ENCODE measurements at places on chromosomes 1 and 21.

GRCh38 chr21:37677006-37677405 lies 239.3 kb downstream of the KCNJ6 start:
- DNase-seq, result no peak

DNA sequence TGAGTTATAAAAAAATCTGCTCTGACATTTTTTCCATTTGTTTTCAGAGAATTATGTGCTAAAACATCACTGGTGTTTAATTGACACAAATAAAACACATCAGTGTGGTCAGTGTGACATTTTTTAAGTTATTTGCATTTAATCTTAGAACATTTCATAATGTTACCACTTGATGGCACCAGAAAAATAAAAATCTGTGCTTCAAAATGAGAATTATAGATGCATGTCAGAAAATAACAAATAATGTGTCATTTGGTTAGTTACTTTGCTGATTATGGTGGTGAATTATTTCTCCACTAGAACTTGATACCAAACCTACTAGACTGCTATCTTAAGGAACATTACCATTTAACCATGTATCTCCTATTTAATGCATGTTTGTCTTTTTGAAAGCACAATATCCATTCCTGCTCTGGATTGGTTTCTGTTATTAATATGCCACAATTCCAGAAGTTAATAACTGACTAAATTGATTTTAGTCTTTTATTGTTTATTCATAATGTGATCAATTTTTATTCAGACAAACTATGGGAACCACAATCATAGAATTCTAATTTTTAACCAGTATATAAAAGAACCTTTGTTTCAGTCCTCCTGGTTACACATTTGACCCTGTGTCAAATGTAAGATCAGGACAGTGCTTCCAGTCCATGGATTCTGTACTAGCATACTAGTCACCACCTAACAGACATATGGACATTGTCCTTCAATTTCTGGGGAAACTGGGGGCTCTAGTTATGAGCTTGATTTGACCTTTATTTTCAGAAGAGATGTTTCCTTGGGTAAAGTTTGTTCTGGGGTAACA lies 81.0 kb downstream of the RPS6KC1 start:
- DNase-seq, result no peak

DNA sequence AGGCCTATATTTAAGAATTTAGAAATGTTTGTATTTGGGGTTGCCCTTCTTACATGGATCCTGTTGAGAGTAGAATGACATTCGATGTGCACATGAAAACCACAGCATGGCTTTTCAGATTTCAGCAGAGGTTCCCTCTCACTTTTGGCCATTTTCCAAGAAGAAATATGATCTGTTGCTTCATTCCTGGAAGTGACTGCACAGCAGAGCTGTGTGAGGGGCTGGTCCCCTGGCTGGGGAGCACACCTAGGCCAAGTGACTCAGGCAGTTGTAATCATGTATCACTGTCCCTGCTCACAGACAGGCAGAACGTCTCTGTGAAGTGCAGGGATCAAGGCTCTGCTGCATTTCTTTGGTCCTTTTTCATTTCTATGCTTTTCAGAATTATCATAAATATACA lies 32.3 kb downstream of the AGT start:
- DNase-seq, result no peak

DNA sequence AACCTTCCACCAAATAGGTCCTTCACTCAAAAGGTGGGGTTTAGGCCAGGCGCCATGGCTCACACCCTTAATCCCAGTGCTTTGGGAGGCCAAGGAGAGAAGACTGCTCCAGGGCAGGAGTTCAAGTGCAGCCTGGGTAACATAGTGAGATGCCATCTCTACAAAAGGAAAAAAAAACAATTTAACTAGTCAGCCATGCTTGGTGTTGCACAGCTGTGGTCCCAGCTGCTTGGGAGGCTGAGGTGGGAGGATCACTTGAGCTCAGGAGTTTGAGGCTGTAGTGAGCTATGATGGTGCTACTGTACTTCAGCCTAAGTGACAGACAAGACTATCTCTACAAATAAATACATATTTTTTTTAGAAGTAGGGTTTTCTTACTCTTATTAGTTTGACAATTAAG lies 617.5 kb downstream of the KIF26B start:
- no peak for DNase-seq

GRCh38 chr1:165316153-165316772 lies 40.3 kb downstream of the LMX1A start:
- DNase-seq, result no peak

- DNase-seq, result peak; percentile 28
These were observed 47.7 kb downstream of the PGM1 start for GRCh38 chr1:63640633-63641567.

DNA sequence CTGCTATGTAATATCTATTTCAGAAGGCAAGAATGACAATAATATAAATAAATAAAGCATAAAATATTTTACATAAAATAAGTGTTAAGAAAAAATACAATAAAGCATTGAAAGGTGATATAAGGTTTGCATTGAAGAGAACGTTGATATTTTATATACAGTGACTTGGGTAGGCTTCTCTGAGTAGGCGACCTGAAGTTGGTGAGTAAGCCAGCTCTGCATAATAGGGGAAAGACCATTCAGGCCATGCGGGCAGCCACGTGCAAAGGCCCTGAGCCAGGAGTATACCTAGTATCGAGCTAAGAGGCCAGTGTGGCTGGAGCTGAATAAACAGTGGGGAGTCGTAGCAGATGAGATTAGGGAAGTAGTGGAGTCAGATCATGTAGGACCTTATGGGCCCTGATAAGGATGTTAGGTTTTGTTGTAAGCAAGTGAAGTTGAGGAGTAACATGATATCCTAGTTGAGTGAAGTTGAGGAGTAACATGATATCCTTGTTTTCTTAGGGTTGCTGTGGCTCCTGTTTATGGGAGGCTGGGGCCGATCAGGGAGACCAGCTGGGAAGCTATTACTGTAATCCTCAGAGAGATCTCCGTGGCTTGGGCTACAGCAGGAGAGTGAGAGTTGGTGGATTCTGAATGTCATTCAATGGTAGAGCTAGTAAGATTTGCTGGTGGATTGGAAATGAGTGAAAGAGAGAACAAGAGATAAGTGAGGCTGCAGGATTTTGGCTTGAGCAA lies 22.0 kb downstream of the KCNK1 start:
- DNase-seq, result no peak

GRCh38 chr1:225479996-225480720 lies 52.3 kb upstream of the LBR start:
- DNase-seq, result no peak

DNA sequence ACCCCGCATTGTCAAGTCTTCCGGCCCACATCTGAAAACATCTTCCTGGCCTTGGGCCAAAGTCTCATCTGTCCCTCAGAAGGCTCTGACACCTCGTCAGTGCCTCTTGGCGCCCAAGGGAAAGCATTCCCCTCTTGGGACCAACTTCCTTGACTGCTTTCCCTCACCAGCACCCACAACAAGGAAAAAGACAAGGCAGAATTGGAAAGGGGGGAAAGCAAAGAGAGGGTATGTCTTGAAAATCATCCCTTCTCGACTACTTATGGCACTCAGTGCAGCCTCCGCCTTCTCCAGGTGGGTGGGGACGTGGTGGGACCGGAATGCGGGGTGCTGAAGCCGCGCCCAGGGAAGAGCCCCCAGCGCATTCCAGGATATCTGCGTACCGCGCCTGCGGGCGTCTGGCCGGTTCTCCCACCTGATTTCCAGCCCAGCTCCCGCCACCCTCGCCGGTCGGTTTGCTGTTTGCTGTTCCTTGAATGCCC lies 554 bp upstream of the SLC39A1 start:
- DNase-seq, result no peak

DNA sequence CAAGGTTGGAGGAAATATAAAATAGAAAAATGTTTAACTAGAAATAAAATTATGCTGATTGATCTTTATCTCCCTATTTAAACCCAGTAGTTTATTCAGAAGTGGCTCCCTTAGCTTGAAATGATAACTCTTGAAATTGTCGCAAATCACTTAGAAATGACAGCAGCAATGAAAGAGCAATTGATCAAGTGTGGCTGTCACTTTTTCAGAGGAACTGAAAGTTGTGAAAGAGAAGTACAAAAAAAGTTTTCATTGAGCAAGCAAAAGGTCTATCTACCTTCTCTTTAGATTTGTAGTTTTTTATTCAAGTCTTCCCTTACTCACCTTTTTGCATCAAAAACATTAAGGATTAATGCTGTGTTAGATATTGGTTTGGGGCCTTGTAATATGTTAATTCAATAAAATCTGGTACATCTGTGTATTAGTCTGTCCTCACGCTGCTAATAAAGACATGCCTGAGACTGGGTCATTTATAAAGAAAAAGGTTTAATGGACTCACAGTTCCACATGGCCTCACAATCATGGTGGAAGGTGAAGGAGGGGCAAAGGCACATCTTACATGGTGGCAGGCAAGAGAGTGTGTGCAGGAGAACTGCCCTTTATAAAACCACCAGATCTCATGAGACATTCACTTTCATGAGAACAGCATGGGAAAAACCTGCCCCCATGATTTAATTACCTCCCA lies 48.3 kb downstream of the LRRC8C start:
- no peak for DNase-seq

DNA sequence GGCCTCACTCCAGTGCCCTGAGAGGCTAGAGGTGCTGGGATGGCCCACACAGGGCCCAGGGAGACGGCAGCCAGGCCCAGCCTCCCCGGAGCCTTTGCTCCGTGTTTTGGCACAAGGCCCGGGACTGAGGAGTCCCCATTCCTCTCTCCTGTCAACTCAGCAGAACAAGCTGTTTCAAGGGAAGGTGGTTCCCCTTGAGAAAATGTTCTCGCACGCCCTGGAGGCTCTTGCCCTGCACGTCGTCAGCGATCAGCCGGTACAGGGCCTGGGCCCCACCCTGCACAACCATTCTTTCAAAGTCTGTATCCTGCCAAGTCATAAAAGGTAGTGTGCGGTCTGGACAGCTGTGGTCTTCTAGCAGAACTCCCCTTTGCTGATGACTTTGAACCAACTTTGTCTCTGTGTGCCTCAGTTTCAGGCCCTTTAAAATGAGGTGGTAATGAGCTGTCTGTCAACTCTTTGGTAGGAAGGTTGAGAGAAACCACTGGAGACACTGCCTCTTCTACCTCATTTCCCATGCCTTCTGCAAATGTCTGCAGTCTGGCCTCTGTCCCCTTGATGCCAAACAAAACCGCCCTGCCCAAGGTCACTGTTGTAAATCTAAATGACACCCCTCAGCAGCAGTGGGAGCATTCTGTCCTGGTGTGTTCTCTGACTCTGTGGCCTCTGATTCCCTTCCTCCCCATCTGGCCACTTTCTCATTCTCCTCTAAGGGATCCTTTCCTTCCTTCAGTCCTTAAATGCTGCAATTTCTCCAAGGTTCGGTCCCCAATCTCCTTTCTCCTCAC lies 138.6 kb upstream of the JUN start:
- DNase-seq, result no peak

DNA sequence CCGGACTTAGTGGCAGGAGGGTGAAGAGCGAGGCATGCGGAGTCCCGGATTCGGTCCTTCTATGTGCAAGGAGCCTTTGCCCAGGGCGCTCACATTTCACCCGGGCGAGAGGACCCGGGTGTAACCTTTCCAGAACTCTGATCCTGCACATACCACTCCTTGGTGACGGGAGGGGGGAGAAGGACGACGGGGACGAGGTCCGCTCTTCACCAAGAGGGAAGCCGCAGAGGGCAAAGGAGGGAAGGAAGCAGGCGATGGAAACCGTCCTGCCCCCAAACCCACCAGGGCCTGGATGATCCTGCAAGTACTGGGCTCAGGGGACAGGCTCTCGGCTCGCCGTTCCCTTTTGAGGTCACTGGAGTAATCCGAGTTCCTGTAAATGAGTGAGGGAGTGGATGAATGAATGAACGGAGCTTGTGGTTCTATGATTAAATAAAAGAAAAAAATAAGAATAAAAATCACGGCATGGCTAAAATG lies 993 bp downstream of the SYPL2 start:
- no peak for DNase-seq

GRCh38 chr21:17513214-17514123 lies 626 bp downstream of the CXADR start:
- DNase-seq, result no peak

DNA sequence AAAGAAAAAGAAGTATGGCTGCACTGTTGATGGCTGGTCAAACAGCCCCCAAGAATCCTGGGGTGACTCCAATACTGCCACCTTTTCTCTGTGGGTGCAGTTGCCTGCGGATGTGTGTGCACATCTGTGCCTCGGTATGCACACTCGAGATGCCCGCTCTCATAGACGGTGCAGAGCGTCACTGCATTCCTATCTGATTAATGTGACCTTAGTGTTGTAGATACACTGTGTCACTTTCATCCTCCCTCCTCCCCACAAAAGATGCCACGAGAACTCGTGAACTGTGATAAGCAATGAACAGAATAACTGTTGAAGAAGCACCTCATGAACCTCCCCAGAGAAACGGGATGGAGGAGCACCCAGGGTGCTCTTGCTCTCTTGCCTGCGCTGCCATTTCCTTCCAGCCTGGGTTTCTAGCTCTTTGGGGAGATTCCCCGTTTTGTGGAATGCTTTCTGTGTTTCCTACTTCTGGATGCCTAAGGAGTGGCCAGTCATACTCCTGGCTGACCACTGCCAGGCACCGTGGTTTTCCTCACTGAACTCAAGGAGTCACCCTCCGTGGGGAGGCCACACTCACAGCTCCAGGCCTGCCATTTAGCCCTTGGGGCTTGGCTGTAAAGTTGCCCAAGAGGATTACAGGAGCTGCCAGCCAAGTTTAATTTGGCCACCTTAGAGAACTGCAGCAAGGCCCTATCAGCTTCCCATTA lies 32.0 kb downstream of the NTPCR start:
- peak; percentile 23 for DNase-seq

DNA sequence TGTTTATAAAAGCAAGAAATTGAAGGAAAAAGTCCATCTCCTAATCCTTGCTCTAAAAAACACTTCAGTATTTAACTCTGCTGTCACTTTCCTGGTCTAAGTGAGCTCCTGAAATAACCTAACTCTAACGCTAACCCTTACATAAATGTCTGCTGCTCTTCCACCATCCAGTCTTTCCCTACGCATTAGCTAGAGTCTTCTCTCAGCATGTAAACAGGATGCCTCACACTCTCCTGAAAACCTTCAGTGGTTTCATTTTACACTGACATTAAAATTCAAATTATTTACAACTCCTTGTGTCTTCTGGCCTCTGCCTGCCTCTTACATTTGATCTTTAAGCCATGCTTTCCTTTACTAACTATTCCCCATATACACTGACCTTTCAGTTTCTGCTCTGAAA lies 697.6 kb upstream of the CXADR start:
- no peak for DNase-seq

DNA sequence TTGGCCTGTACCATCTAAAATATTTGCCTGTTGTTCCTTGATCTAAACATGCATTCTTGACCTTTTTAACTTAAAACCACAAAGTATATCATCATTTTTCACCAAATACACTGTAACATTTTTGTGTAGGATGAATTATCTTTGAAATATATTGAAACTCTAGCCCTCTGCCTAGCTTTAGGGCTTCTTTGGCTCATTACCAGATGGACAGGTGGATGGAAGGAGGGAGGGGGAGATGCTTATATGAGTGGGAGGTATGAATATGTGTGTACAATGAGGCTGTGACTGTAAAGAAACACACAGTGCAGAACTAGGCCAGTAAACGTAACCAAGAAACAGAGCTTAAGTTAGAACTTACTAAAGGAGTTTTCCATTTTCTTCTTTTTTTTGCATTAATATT lies 118.5 kb downstream of the ESRRG start:
- no peak for DNase-seq
